Stimulated activated CD8-positive, alpha-beta memory T cell treated with anti-CD3 and anti-CD28 coated beads, Interleukin-15, amount 100 ng/mL, for 4 hours (primary cell): ENCODE measurements at places on chromosomes 3 and 15.

DNA sequence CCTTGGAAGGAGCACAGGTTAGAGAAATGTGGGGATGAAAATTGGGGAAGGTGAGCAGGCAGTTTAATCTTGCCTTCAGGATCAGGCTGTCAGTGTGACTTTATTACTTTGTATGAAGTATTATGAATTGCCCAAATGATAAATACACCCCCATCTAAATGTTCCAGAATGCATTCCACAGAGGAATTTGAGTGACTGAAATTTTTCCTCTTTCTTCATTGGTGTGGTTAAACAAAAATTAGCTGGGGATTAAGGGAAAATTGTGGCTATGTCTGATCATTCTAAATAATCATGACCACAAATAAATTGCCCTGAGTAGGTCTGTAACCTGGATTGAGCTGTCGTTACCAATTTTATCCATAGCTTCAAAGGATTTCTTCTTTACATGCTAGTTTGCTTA lies 33.5 kb downstream of the FAM98B start:
- DNase-seq, result no peak

- no peak for DNase-seq
Measured at GRCh38 chr3:123735456-123735855, 148.7 kb downstream of the MYLK start.

DNA sequence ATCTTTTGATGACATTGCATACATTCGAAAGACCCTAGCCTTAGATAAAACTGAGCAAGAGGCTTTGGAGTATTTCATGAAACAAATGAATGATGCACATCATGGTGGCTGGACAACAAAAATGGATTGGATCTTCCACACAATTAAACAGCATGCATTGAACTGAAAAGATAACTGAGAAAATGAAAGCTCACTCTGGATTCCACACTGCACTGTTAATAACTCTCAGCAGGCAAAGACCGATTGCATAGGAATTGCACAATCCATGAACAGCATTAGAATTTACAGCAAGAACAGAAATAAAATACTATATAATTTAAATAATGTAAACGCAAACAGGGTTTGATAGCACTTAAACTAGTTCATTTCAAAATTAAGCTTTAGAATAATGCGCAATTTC lies 16.7 kb downstream of the KCNMB3 start:
- DNase-seq, result no peak

- no peak for DNase-seq
Measured at GRCh38 chr3:118846176-118846575, 188.5 kb downstream of the IGSF11 start.

- no peak for DNase-seq
Measured at GRCh38 chr3:11327619-11328018, 55.4 kb downstream of the ATG7 start.

DNA sequence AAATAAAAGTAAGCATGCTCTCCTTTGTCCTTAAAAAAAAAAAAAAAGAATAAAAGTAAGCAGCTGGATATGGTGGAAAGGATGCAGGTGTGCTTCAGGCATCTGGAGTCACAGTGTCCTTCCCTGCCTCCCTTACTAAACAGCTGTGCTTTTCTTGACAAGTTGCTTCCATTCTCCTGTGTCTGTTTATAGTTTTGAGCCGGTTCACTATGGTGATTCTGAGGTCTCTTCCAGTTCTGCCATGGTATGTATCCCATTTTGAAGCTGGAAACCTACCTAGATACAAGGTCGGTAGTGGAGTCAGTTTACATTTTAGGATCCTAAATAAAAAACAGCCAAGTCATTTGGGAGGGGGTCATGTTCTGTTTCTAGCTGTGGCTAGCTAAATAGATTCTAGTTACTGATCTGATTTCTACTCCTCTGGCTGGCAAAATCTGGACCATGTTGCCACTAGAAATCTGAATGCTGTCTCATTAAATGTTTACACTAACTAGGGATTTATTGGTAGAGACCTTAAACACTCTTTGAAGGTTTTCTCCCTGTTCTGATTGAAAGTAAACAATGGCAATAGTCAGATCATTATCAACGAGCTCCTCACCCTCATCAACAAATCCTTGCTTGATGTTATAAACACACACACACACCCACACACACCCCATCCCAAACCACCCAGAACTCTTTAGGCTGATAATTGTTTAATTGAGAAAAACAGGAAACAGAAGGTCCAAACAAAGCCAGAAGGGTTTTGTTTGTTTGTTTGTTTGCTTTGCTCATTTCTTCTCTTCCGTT lies 7.9 kb downstream of the TNFSF10 start:
- DNase-seq, result no peak

DNA sequence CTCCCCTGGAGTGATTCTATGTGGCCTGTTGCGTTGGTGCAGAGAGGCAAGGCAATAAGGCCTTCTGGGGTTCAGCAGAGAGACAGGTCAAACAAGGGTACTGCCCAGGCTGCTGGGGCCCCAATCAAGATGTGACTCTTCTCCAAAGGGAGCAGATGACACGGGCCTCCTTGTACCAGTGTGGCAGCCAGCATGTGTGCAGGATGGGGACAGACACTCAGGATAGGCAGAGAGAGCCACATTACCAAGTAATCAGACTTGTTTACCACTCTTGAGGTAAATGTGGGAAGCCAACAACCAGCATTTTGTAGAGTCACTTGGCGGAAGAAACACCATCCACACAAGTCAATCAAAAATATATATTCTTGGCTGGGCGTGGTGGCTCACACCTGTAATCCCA lies 95.3 kb upstream of the DLG1 start:
- DNase-seq, result no peak

GRCh38 chr3:197001972-197002700 lies 27.5 kb downstream of the MELTF start:
- no peak for DNase-seq

DNA sequence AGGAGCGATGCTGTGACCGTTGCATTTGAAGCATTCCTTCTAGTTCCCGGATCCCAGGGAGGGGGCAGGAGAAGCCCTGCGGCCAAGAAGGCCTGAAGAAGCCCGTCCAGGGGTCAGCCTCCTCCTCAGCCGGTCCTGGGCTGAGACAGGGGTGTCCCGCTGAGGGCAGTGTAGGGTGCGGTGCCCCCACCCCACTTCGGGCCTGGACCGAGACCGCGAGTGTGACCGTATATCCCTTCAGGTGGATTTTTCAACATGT lies 2.8 kb downstream of the OCA2 start:
- no peak for DNase-seq

- DNase-seq, result no peak
Measured at GRCh38 chr3:96370637-96371036, 443.8 kb upstream of the EPHA6 start.

GRCh38 chr15:45064386-45064785 lies 41.4 kb downstream of the SORD start:
- no peak for DNase-seq

DNA sequence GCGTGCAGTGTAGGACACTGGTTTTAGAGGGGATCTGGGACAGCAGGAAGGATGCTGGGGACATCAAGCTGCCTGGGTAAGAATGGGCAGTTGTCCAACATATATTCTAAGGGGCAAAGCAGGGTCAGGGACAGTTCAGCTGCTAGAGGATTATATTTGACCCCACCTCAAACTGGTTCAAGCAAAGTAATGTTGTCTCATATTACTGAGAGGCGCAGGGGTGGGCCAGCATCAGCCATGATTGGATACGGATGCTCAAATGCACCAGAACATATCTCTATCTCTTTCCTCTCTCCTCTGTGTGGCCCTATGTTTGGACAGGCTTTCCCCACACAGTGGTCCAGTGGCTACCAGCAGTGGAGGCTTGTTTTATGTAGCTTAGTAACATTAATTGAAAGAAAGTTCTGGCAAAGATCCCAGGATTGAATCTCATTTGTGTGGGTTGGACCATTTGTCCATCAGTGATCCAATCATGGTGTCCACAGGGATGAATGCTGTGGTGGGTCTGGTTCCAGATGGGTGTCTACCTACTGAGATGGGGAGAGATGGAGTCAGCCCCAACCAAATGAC lies 49.8 kb upstream of the RGMA start:
- no peak for DNase-seq

DNA sequence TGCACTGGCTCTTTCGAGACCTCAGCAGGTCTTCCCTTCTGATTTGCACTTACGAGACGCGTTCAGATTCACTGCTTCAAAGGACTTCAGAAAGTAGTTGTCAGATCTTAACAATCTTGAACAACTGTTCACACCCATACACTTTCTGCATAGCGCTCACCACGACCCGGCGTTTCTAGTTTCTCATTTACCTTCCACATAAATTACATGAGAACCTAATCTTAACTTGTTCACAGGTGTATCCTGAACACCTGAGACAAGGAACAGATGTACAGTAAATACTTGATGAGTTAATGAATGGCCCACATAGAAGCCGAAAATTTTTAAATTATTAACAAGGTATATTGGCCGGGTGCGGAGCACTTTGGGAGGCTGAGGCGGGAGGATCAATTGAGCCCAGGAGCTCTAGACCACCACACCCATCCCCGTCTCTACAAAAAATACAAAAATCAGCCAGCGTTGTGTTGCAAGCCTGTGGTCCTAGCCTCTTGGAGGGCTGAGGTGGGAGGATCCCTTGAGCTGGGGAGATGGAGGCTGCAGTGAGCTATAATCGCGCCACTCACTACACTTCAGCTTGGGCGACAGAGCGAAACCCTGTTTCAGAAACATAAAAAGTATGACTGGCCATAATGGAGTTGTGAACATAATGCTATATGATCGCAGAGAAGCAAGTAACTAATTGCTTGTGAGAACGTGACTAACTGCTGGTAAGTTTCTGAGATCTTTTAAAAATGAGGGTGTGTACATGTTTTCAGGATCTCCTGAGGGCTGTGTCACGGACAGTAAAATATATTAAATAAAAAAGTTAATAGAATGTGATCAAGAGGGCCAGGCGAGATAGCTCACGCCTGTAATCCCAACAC lies 984 bp upstream of the SMARCC1 start:
- no peak for DNase-seq

GRCh38 chr3:4752201-4753072 lies 226.8 kb upstream of the BHLHE40 start:
- no peak for DNase-seq

- DNase-seq, result no peak
Measured at GRCh38 chr3:23567917-23568316, 237.8 kb upstream of the UBE2E1 start.

GRCh38 chr3:108983051-108983450 lies 29.4 kb upstream of the GUCA1C start:
- no peak for DNase-seq

- DNase-seq, result no peak
Measured at GRCh38 chr3:163175970-163176369, 1679.4 kb downstream of the OTOL1 start.

GRCh38 chr15:55990998-55991397 lies 2.4 kb downstream of the NEDD4 start:
- no peak for DNase-seq

GRCh38 chr15:99224372-99225214 lies 24.8 kb downstream of the TTC23 start:
- DNase-seq, result no peak

DNA sequence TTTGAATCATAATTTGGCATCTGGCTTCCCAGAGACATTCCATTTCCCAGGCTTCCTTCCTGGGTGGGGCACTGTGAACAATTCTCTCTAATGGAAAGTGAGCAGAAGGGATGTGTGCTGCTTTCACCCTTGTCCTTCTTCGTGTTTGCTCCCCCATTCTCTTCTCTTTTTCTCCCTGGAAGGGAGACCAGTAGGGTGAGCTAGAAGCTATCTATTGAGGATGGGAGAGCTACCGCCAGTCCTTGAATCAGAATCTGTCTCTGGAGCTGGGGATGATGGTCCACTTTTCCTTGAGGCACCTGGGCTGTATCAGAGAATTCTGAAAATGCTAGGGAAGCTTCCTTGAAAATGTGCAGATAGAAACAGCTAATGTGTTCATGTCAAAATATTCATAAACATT lies 453.9 kb downstream of the WDR72 start:
- no peak for DNase-seq

- no peak for DNase-seq
Measured at GRCh38 chr15:88016406-88016805, 240.1 kb downstream of the NTRK3 start.

DNA sequence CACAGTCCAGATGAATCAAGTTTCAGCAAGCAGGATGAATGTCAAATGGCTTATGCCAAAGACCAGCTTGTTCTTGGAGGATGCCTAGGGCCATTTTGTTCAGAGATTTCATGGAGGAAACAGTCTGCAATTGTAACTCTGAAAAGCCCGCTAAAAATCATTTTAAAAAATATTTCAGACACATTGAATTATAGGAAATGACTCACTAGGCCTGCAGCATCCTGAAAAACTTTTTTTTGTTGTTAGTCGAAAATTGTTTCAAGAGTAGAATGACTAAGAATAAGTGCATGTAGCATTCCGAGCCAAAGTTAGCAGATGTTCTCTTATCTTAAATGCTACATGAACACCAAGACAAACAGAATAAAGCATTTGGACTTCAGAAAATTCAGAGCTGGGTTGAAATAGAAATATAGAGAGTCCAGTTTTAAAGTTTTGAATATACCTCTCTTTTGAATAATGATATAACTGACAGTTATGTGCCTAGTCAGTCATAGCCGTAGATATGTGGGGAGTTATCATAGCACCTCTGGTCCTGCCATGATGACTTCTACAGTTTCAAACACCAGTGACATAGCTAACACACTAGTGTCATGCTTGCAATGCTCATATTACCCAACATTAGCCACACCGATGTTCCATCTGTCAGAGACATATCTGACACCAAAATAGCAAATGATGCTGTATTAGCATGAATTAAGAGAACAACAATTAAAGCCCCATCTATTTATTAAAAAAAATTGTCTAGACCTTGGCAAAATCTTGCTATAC lies 1462.8 kb upstream of the GBE1 start:
- no peak for DNase-seq

DNA sequence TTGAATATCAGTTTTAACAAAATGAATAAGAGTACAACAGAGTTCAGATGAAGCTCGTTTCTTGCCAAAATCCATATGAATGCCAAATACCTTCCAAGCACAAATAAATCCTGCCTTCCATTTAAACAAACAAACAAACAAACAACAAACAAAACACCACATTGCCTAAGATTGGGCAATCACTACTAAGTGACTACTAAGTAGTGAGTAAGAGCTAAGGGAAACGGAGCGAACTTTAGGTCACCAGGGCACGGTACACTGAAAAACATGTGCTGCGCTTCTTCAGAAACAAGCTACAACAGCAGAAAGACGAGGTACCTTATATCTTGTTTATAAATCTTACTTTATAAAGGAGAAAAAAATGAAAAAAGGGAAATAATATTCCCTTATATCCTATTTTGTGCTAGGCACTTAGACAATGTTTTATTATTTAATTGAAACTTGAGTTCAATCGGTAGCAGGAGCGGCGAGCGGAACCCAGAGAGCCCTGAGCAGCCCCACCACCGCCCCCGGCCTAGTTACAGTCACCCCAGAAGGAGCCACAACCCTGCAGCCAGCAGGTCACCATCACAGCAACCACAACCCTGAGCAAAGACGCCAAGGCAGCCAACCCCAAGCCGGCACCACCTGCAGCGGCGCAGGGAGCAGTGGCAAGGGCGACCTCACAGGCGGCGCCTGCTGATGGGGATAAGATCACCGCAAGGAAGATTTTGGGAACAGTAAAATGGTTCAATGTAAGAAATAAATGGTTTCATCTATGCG lies 216.9 kb downstream of the ZBTB20 start:
- no peak for DNase-seq

- DNase-seq, result no peak
Measured at GRCh38 chr15:52787123-52787503, 3.0 kb downstream of the ONECUT1 start.
